ENCODE measurements at places on chromosomes 2 and 18.
A peak's percentile ranks its signal among the peaks of the same experiment; 100 is the strongest.

GRCh38 chr2:235957251-235957650 lies 210.9 kb downstream of the GBX2 start:
- DNase-seq, result peak; percentile 81

DNA sequence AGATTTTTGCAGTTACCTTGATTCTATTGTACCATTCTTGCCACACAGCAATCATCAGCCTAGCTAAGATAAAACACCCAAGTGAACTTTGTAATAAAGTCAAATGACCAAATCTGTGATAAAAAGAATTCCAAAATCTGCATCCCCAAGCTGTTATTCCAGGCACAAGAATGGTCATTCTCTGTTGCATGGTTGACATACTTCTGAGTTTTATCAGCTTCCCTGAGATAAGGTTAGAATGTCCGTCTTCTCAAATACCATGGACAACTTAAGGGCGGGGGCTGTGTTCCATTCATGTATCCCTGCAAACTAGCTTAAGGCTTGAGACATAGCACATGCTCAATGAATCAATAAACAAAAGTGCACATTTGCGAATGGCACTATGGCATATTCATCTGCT lies 8.1 kb upstream of the BMP10 start:
- DNase-seq, result no peak

DNA sequence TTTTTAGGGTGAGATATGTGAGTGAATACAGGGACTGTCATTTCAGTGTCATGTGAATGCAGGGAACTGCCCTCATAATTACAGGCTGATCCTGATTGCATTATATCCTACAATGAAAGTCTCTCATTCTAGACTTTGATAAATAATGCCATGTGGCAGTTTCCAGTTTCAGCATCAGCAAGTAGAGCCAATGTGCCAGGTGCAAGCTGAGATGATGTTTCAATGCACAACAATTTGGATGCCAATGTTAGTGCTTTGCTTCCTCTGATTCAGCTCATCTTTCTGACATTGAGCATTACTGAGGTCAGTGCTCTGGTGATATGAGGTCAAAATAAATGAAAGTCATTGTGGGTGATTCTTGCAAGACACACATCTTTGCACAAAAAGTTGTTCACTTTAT lies 63.7 kb upstream of the TFPI start:
- no peak for DNase-seq

DNA sequence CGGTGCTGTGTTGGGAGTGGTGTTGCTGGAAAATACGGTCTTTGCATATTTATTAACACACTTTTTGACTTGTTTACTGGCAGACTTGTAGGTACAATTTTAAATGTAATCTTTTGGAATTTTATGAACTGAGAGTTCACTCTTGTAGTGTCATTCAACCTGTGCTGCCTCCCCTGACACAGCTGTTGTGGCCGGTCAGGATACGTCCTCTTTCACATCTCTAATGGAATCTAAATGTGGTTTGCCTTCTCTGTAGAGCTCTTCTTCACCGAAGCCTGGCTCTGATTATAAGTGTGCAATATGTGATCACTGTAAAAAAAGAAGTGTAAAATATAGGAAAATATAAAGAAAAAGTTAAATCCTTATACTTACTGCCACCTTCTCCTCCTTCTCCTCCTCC lies 94.7 kb downstream of the MAP4K4 start:
- no peak for DNase-seq

GRCh38 chr2:112795774-112796173 lies 11.5 kb upstream of the IL1A start:
- DNase-seq, result no peak
